ENCODE measurements at places on chromosomes 3 and 15.
A peak's percentile ranks its signal among the peaks of the same experiment; 100 is the strongest.

- no peak for DNase-seq
Measured at GRCh38 chr15:38626443-38627050, 61.9 kb upstream of the RASGRP1 start.

DNA sequence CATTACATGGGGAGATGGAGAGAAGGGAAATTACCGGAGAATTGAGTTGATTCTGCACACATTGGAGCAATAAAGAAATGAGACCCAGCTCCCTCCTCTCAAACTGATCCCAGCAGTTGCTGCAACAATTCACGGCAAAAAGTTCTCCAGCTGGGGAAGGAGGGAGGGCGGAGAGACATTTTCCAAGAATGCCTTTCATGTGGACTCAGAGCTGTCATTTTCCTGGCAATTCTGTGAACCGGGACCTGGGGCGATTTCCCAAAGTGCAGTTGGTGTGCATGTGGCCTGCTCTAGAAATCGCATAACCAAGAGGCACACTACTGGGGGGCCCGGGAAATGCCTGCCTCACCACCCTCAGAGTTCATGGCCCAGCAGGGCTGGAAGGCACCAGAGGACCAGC is 48.7 kb upstream of the IREB2 start:
- no peak for DNase-seq

GRCh38 chr3:192494174-192494573 is 233.2 kb downstream of the FGF12 start:
- DNase-seq = no peak

DNA sequence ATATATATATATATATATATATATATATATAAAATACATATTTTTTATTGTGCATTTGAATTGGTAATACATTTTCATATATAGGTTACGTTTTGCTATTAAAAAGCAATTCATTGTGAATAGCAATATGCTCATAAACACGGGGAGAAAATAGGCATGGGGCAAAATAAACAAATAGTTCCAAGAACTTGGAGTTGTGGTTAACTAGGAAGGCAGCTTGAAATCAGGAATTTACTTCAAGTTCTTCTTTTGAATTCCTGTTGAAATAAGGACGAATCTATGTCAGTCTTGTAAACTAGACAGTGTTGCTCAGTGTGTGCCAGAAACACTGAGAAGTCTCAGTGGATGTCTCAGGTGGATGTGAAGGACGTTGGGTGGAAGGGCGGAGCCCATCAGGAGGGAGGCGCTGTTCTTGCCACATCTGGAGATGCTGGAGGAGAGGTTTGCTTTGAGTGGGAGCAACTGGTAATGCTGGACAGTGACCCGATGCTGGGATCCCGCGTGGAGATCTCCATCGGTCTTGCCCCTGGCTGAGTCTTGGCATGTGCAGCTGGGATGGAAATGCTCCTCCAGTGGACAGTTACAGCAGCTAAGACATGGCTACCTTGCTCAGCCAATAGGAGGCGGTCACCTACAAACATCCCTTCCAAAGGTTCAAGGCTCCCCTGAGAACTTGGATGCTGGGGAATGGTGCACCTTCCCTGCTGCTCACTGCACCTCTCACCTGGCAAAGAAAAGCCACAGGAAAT is 2.5 kb downstream of the IL16 start:
- no peak for DNase-seq

GRCh38 chr3:56590814-56591213 is 33.8 kb downstream of the CCDC66 start:
- DNase-seq = no peak

GRCh38 chr3:2029559-2029958 is 69.1 kb upstream of the CNTN4 start:
- DNase-seq = no peak

DNA sequence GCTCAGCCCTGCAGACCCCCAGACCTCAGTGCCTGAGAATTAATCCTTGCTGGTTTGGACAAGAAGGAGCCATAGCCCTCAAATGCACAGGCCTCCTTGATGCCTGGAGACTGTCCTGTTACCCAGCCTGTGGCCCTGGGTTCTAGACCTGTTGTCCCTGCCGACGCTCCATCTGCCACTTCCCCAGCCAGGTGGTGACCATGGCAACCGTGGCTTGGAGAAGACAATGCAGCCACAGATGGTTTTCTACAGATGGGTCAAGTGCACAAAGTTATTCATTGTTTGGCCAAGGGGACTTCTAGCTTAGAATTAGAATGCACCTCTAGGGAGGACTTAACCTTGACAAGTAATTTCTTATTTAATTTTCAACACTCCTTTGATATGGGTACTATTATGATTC is 297.1 kb downstream of the UACA start:
- DNase-seq = no peak

GRCh38 chr15:69232144-69232543 is 66.6 kb upstream of the PAQR5 start:
- no peak for DNase-seq

GRCh38 chr15:78676424-78677110 is 35.6 kb upstream of the CHRNB4 start:
- no peak for DNase-seq

GRCh38 chr3:187223799-187224198 is 26.5 kb downstream of the RTP1 start:
- no peak for DNase-seq

- no peak for DNase-seq
Measured at GRCh38 chr3:170414202-170414663, 4.4 kb upstream of the CLDN11 start.

DNA sequence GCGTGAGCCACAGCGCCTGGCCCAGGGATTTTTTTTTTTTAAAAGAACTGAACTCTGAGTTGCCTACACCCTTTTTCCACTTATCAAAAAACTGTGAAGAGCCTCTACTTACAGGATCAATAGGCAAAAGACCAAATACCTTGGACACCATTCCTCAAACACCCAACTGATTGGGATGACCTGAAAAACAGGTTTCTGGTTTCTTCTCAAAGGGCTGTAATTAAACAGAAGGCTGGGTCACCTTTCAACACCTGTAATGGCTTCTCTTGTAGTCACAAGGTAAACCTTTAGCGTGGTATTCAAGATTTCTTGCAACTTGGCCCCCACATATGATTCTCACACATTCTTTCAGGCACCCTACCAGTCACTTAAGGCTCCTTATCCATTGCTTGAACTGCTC is 38.4 kb upstream of the PLXND1 start:
- no peak for DNase-seq

- DNase-seq = no peak
Measured at GRCh38 chr3:16337856-16338540, 73.0 kb downstream of the OXNAD1 start.

DNA sequence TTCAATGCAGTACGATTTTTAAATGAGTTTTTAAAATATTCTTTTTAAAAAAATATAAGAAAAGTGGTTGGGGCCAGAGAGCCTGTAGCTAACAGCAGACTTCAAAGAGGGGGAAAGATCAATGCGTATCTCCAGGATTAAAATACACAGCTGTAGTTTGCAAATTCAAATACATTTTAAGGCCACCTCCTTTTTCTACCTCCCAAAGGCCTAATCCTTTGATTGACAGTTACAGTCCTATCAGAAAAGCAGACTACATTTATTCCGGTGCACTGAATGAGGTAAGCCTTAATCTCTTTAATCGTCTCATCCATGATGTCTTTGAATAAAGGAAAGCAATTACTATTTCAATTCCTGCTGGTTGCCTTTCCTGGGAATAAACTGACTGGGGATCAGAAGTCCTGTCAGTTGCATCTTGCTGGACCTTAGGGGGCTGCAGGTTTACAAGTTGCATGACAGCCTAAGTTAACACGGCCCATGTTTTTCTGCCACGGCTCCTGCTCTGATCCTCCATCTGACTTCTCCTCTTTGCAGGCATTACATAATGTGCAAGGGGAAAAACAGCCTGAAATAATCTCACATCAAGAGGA is 51.7 kb downstream of the CADPS start:
- no peak for DNase-seq

- no peak for DNase-seq
Measured at GRCh38 chr3:141071681-141072260, 20.6 kb downstream of the SPSB4 start.

- no peak for DNase-seq
Measured at GRCh38 chr3:46544771-46545503, 21.2 kb downstream of the LRRC2 start.

DNA sequence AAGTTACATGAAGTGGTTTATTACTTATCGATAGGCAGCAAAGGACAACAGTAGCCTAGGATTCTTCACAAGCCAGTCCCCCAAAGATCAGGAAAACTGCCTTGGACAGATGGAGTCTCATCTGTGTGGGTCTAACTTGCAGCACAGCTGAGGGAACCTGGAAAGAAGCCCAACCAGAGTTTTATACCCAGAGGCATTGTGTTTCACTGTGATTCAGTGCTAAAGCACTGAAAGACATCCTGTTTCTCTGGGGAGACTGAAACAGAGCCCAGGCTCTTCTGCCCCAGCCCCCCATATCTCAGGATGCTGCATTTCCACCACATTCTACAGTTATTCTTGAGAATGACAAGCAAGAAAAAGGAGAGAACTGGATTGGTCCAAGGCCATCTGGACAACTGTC is 48.2 kb upstream of the PYDC2 start:
- DNase-seq = no peak

DNA sequence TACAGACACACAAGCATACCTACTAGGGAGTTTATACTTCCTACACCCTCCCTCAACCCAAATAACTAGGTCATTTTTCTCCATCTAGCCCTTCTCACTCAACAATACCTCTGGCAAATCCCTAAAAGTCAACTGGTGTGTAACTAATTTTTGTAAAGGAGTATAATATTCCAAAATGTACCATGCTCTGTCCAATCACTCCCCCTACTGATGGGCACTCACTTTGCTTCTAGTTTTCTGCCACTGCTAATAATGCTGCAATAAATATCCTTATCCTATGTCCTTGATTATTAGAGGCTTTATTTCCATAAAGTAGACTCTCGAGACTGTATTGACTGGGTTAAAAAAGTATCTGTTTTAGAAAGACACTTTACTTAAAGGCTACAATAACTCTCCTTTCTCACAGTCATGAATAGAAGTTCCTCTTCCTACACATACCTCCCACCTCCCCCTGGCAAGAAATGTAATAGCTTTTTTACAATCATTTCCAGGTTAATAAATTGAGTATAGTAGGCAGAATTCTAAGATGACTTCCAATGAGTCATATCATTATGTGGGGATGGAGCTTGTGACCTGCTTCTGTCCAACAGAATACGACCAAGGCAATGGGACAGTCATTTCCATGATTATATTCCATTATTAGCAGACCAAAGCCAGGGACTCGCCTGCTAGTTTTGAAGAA is 30.0 kb downstream of the SHQ1 start:
- no peak for DNase-seq

DNA sequence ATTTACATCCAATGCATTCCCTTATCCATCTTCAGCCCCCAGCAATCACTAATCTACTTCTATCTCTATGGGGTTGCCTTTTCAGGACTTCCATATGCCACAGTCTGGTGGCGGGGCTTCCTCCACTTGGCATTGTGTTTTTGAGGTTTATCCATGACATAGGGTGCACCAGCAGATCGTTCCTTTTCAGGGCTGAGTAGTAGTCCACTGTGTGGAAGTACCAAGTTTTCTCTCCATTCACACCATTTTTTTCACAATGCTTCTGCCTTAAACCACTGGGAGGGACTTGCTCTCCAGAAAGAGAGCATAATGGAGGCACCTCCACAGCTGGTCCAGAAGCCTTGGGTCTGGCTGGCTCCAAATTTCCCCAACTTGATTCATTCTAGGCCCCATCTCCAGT is 144.0 kb upstream of the IQSEC1 start:
- DNase-seq = no peak

GRCh38 chr15:74209997-74210671 is 7.5 kb upstream of the STRA6 start:
- DNase-seq = no peak

- peak; percentile 9 for DNase-seq
Measured at GRCh38 chr15:100131321-100132224, 210.2 kb downstream of the ADAMTS17 start.
